Activated effector memory CD4-positive, alpha-beta T cell treated with anti-CD3 and anti-CD28 coated beads, Interleukin-2, amount 50 U/mL, for 16 hours (primary cell): ENCODE measurements at places on chromosomes 6 and 20.

DNA sequence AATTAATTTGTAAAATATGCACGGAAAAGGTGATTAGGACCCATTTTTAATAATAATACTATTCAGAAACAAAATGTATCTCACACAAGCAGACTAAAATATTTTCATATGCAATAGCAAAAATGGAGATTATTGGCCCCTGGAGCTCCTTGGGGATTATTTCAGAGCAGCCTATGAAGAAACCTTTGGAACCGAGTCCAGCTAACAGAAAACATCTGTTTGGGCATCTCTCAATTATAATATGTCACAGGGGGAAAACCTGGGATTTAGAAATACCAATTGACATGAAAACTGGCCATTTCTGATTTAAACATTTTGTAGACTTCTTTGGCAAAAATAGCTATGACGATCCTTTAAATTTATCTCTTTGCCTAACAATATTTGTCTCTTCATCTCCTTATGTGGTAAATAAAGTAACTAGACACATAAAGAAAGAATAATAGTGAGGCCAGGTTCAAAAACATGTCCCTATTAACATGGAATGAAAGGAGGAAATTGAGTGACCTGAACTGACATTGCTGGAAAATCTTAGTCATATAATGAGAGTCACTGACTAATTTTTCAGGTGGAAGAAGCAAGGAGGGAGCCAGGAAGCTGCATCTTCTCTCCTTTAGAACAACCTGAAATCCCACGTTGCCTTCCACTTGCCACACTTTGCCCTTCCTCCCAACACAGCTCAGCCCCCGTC lies 199.0 kb downstream of the SOD2 start:
- no peak for DNase-seq

- no peak for DNase-seq
Observed at GRCh38 chr6:70700922-70701876, 33.5 kb downstream of the SMAP1 start.

- DNase-seq: no peak
Observed at GRCh38 chr6:44631968-44632367, 244.5 kb downstream of the CDC5L start.

GRCh38 chr20:52410182-52410647 lies 218.6 kb upstream of the ZFP64 start:
- peak; percentile 77 for DNase-seq

- no peak for DNase-seq
Observed at GRCh38 chr6:10320291-10320690, 94.6 kb downstream of the TFAP2A start.

DNA sequence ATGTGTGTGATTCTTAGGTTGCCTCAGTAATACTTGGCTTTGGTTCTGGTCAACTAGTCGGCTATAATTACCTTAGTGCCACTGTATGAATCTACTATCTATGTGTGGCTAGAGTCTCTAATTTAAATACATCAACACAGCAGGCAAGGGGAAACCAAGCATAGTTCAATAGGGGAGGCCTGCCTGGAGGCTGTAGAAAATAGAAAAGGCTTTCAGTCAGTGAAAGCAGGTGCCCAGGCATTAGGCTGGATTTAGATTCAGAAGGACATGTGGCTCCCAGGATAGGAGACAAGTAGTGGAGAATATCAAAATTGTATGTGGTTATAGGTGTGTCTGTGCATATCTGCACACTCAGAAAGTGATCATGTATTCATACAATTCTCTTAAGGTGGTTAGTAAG lies 115.1 kb upstream of the LAMP5 start:
- no peak for DNase-seq

DNA sequence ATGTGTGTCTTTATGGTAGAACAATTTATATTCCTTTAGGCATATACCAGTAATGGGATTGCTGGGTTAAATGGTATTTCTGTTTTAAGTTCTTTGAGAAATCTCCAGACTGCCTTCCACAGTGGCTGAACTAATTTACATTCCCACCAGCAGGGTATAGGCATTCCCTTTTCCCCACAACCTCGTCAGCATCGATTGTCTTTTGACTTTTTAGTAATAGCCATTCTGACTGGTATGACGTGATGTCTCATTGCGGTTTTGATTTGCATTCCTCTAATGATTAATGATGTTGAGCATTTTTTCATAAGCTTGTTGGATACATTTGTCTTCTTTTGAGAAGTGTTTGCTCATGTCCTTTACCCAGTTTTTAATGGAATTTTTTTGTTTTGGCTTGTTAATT lies 5.3 kb upstream of the TASP1 start:
- DNase-seq: no peak

- DNase-seq: no peak
Observed at GRCh38 chr6:71510057-71510713, 221.6 kb downstream of the OGFRL1 start.

DNA sequence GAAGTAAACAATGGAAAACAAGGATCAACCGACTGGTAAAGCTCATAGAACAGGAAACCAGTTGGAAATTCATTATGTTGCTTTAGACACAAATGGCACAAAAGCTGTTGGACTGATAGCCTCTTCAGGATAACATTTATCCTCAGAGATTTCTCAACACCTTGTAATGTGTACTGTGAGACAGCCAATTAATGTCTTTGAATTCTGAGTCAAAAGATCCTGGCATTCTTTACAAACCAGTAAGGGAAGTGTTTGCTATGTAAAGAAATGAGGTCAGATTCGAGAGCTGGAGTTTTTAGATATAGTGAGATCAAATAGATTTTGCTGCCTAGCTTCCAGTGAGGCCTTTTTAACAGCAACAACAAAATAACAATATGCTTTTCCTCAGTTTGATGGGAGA lies 439.2 kb downstream of the C6orf118 start:
- no peak for DNase-seq

- no peak for DNase-seq
Observed at GRCh38 chr6:69795469-69796072, 1.2 kb downstream of the LMBRD1 start.

- DNase-seq: no peak
Observed at GRCh38 chr6:125753218-125753936, 3.9 kb downstream of the HEY2 start.

DNA sequence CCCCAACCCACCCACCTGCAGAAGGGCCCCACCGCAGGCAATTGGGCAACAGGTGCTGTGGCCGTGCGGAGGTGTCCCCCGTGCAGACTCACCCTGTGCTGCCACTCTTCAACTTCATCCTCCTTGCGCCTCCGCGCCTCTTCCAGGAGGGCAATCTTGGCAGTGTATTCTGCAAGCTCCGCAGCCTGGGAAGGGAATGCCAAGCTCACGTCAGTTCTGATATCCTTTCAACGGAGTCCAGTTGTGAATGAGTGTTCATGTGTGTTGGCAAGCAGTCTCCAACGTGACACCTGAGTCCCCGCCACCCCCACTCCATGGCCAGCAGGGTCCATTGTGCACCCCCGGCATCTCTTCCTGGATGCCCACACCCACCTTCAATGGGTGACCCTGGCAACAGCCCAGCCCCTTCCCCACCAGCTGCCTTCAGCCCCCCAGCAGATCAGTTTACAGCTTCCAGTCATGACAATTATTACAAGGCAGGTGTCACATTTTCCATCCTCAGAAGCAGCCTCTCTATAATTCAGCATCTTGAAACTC lies 49.9 kb downstream of the EZR start:
- no peak for DNase-seq

GRCh38 chr6:4380881-4381281 lies 245.5 kb upstream of the ECI2 start:
- no peak for DNase-seq

- DNase-seq: no peak
Observed at GRCh38 chr6:45576648-45577624, 199.2 kb upstream of the SUPT3H start.

DNA sequence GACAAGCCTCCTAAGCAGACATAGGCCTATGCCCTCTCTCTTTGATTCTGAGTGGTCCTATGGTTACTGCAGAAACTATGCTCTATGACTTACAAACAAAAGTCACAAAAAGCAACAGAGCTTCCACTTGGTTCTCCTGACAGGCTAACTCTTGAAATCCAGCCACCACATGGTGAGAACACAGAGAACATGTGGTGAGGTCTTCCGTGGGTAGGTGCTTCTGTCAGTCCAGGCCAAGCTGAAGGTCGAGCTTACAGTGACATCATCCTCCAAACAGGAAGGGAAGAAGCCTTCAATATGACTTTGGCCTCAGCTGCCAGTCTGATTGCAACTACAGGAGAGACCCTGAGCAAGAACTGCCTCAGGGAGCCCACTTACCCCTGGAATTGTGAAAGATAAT lies 265.5 kb downstream of the TBX18 start:
- no peak for DNase-seq
